ENCODE measurements at places on chromosomes 4 and X. TPM values are rescaled to one million over a fixed set of nuclear protein-coding genes. Genes with fewer than 3 reads are reported as not detected.
A peak's percentile ranks its signal among the peaks of the same experiment; 100 is the strongest.

DNA sequence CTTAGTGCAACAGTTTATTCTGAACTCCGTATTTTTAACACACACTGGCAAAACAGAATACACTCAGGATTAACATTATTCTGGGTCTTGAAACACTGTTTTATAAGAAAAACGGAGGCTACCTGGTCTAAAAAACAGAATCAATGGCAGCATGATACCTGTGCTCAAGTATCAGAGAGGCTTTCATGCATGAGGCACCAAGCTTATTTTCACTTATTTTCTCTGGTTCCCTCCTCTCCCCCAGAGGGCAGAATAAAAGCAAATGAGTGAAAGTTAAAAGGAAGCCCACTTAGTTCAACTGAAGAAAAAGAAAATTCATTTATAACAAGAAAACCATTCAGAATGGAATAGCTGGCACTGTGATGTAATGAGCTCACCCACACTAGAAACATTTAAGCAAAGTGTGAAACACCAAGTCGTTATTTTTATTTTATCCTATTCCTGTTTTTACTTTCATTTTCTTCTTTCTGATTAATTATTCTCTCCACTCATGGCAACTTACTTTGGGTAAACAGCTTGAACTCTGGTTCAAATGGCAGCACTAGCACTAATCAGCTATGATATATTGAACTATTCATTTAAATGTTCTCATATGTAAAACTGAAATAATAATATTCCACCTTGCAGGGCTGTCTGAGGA is 211.8 kb downstream of the PPP3CA start:
- no peak overlapping the region for H3K27ac ChIP-seq
- DNase-seq: no peak
- no peak overlapping the region for H3K4me3 ChIP-seq
- no peaks in the 10 kb centered on the region for H3K4me1 ChIP-seq
- H3K27me3 ChIP-seq: no peaks in the 10 kb centered on the region

GRCh38 chr4:141705747-141706377 is 69.5 kb downstream of the IL15 start:
- no peaks in the 10 kb centered on the region for H3K4me1 ChIP-seq
- H3K27ac ChIP-seq: no peak overlapping the region
- H3K4me3 ChIP-seq: no peak overlapping the region
- no peak for DNase-seq
- no peaks in the 10 kb centered on the region for H3K36me3 ChIP-seq
- H3K27me3 ChIP-seq: no peaks in the 10 kb centered on the region

DNA sequence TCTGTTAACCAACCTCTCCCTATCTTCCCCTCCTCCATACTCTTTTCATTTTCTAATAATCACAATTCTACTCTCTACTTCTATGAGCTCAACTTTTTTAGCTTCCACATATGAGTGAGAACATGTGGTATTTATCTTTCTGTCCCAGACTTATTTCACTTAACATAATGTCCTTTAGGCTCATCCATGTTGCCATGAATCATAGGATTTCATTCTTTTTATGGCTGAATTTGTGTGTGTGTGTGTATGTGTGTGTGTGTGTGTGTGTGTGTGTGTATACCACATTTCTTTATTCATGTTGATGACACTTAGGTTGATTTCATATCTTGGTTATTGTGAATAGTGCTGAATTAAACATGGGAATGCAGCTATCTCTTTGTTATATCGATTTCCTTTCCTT is 37.4 kb downstream of the RUFY3 start:
- peak overlapping the region; percentile 43 for H3K27ac ChIP-seq
- no peaks in the 10 kb centered on the region for H3K4me1 ChIP-seq
- peak overlapping the region; percentile 24 for H3K4me3 ChIP-seq
- DNase-seq: no peak
- H3K36me3 ChIP-seq: peaks cover 18% of the 10 kb centered on the region

- H3K4me1 ChIP-seq: no peaks in the 10 kb centered on the region
- H3K4me3 ChIP-seq: no peak overlapping the region
- no peak overlapping the region for H3K27ac ChIP-seq
Observed at GRCh38 chrX:31445542-31445941, 373.7 kb upstream of the FTHL17 start.

The FGB gene
- 1.2 TPM for total RNA-seq
